ENCODE measurements at places on chromosomes 3 and 15.

GRCh38 chr15:100189849-100190248, 151.9 kb downstream of the ADAMTS17 start:
- no peak for DNase-seq

DNA sequence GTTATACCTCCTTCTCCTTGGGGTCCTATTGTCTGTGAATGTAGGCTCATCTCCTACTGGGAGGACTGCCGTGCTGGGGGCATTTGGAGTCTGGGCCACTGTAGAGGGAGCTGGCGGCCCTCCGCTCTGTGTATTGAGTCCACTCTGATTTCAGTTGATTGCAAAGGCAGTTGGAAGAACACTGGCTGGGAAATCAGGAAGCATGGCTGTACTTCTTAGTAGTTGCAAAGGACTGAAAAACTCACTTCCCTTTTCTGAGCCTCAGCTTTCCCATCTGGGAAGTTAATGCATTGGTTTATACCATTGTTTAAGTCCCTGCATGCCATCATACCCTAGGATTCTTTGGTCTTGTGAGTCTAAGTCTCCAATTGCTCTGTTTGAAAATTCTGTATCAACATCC, 46.7 kb downstream of the TMED3 start:
- DNase-seq: no peak

DNA sequence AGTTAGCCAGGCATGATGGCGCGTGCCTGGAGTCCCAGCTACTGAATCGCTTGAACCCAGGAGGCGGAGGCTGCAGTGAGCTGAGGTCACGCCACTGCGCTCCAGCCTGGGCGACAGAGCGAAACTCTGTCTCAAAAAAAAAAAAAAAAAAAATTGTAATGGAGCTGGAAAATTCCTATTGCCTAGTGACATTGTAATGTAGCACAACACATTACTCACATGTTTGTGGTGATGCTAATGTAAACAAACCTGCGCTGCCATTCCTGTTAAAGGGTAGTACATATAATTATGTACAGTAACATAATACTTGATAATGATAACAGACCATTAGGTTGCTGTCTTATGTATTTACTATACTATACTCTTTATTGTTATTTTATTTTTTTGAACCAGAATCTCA, 39.1 kb downstream of the KNL1 start:
- DNase-seq: no peak

- DNase-seq: no peak
Observed at GRCh38 chr3:124926426-124927101, 8.0 kb downstream of the MUC13 start.

- no peak for DNase-seq
Observed at GRCh38 chr15:25171111-25171811, 216.5 kb downstream of the SNRPN start.

Data from stimulated activated CD4-positive, alpha-beta T cell treated with anti-CD3 and anti-CD28 coated beads, Interleukin-15, amount 100 ng/mL, for 1 hour (primary cell).